Trophoblast cell (in vitro differentiated cells and primary cell): ENCODE measurements at places on chromosomes 6 and 20.
A peak's percentile ranks its signal among the peaks of the same experiment; 100 is the strongest.

DNA sequence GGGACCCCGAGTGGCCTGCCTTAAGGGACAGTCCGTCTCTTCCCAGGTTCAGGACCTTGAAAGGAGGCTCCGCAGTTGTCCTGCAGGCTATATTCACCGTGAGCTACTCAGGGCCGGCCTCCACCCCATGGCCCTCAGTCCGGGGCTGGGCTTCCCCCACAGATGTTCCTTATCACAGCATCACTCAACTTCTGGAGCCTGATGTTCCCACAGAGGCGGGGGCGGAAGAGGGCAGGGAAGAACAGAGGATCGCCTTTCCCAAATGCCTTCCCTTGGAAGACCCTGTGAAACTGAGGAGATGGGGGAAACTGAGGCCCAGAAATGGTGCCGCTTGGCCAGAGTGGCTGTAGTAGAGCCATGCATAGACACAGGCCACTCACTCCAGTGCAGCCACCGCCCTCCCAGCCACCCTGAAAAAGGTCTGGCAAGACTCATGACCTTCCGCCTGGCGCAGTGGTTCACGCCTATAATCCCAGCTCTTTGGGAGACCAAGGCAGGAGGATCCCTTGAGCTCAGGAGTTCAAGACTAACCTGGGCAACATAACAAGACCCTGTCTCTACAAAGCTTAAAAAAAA is 4.3 kb upstream of the COX4I2 start:
- H3K36me3 ChIP-seq, result no peaks in the 10 kb centered on the region
- H3K4me1 ChIP-seq, result peaks cover 6% of the 10 kb centered on the region

DNA sequence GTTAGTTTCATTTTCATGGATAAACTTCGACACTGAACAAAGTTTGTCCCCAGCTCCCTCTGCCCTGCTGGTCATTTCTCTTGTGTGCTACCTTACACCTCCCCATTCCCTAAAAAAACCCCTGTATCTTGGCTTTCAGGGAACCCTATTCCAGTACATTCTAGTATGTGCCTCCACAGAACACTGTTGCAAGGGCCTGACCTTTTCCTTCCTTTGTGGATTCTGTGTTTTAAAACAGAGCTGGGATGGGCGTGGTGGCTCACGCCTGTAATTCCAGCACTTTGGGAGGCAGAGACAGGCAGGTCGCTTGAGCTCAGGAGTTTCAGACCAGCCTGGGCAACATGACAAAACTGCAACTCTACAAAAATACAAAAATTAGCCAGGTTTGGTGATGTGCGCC is 20.6 kb upstream of the QKI start:
- DNase-seq, result peak; percentile 49
- no peak overlapping the region for H3K27ac ChIP-seq
- H3K4me3 ChIP-seq, result no peak overlapping the region

DNA sequence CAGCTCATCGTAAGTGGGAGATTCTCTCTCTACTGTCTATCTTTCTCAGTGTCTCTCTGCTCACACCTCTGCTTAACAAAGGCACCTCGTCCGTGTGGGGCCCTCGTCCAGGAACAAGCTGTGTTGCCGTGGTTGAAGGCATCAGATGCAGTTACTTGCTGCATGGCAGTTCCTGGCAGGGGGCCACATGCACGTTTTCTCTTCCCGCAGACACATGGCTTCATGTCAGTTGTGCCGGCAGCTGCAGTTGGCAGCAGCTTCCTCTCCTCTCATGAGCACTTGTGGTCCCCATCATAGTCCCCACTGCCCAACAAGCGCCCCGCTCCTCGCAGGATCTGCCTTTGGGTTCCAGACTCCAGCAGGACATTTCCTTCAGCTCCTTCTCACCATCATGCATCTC is 7.1 kb upstream of the AFDN start:
- no peak overlapping the region for H3K27ac ChIP-seq
- H3K36me3 ChIP-seq, result peaks cover 2% of the 10 kb centered on the region
- DNase-seq, result no peak
- no peaks in the 10 kb centered on the region for H3K27me3 ChIP-seq
- H3K4me3 ChIP-seq, result no peak overlapping the region

- H3K4me3 ChIP-seq, result no peak overlapping the region
- no peak for DNase-seq
- H3K36me3 ChIP-seq, result no peaks in the 10 kb centered on the region
- H3K4me1 ChIP-seq, result peaks cover 5% of the 10 kb centered on the region
Measured at GRCh38 chr6:75317503-75318206, 33.1 kb upstream of the TMEM30A start.

GRCh38 chr6:101393829-101394251 is 332 bp downstream of the GRIK2 start:
- peaks cover 19% of the 10 kb centered on the region for H3K27me3 ChIP-seq
- no peak overlapping the region for H3K27ac ChIP-seq
- peaks cover 3% of the 10 kb centered on the region for H3K4me1 ChIP-seq
- H3K4me3 ChIP-seq, result peak overlapping the region; percentile 56
- peak; percentile 7 for DNase-seq
- H3K36me3 ChIP-seq, result no peaks in the 10 kb centered on the region

DNA sequence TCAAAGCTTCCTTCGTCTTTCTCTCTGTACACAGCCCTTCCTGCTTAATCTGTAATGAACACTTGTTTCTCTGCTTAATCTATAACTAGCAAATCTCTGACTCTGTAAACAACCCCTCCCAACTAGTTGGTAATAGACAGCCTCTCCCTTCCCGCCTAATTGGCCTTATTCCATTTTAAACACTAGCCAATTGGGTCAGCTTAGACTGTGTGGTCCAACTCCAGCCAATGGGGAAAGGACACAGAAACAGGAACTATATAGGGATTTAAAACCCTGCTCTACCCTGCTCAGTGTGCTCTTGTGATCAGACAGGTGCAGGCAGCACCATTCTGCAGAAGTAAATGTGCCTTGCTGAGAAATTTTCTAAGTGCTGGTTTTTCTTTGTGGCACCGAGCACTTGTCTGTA is 18.5 kb downstream of the CHD6 start:
- H3K4me1 ChIP-seq, result no peaks in the 10 kb centered on the region
- no peak overlapping the region for H3K4me3 ChIP-seq
- no peak for DNase-seq
- no peaks in the 10 kb centered on the region for H3K27me3 ChIP-seq

DNA sequence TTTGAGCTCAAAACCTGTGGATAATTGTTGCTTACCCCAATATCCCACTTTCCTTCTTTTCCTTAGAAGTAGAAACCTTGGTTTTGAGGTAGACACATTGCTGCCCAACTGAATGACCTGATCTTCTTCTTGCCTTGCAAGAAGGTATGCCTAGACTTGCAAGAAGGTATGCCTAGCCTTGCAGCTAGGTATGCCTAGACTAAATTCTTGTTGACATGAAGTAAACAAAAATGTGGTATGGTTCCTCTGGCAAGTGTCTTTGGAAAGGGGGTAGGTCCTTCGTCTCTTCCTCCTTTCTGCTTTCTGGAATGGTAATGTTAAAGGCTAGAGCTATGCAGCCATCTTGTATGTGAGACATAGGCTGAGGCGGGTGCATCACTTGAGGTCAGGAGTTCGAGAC is 129.2 kb downstream of the GMPR start:
- DNase-seq, result peak; percentile 85
- H3K4me3 ChIP-seq, result no peak overlapping the region
- no peaks in the 10 kb centered on the region for H3K27me3 ChIP-seq
- H3K36me3 ChIP-seq, result no peaks in the 10 kb centered on the region
- peaks cover 23% of the 10 kb centered on the region for H3K4me1 ChIP-seq

- no peaks in the 10 kb centered on the region for H3K4me1 ChIP-seq
- H3K4me3 ChIP-seq, result no peak overlapping the region
- no peaks in the 10 kb centered on the region for H3K36me3 ChIP-seq
- no peak for DNase-seq
- no peak overlapping the region for H3K27ac ChIP-seq
Measured at GRCh38 chr20:61915101-61915500, 150.6 kb downstream of the TAF4 start.

GRCh38 chr6:146103416-146104072 is 74.7 kb downstream of the GRM1 start:
- no peak overlapping the region for H3K27ac ChIP-seq
- H3K36me3 ChIP-seq, result no peaks in the 10 kb centered on the region
- no peaks in the 10 kb centered on the region for H3K4me1 ChIP-seq
- H3K27me3 ChIP-seq, result no peaks in the 10 kb centered on the region
- H3K4me3 ChIP-seq, result no peak overlapping the region
- no peak for DNase-seq

GRCh38 chr6:105765239-105765638 is 320.9 kb upstream of the PRDM1 start:
- no peaks in the 10 kb centered on the region for H3K27me3 ChIP-seq
- no peak for DNase-seq
- H3K4me3 ChIP-seq, result no peak overlapping the region
- H3K36me3 ChIP-seq, result no peaks in the 10 kb centered on the region
- H3K27ac ChIP-seq, result no peak overlapping the region
- no peaks in the 10 kb centered on the region for H3K4me1 ChIP-seq

DNA sequence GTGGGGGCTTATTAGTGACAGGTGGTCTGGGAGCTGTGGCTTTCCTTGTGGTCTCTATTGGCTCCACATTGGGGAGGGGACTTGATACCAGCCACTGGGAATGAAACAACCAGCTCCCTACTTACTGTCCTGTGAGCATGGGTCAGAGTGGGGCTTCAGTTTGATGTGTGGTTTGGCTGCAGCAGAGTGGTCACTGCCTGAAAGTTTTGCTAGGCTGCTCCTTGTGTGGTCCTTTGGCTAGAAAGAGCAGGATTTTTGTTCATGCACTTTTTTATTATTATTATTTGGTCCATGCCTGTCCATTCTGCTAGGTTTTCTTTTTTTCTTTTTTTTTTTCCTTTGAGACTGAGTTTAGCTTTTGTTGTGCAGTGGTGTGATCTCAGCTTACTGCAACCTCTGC is 7.5 kb upstream of the TMEM14B start:
- no peaks in the 10 kb centered on the region for H3K4me1 ChIP-seq
- H3K36me3 ChIP-seq, result peaks cover 8% of the 10 kb centered on the region
- H3K4me3 ChIP-seq, result no peak overlapping the region
- no peak for DNase-seq
- H3K27ac ChIP-seq, result no peak overlapping the region

- no peak overlapping the region for H3K4me3 ChIP-seq
- no peaks in the 10 kb centered on the region for H3K27me3 ChIP-seq
- DNase-seq, result no peak
- no peaks in the 10 kb centered on the region for H3K36me3 ChIP-seq
- H3K27ac ChIP-seq, result no peak overlapping the region
- H3K4me1 ChIP-seq, result no peaks in the 10 kb centered on the region
Measured at GRCh38 chr6:143329323-143329722, 121.2 kb downstream of the ADAT2 start.

DNA sequence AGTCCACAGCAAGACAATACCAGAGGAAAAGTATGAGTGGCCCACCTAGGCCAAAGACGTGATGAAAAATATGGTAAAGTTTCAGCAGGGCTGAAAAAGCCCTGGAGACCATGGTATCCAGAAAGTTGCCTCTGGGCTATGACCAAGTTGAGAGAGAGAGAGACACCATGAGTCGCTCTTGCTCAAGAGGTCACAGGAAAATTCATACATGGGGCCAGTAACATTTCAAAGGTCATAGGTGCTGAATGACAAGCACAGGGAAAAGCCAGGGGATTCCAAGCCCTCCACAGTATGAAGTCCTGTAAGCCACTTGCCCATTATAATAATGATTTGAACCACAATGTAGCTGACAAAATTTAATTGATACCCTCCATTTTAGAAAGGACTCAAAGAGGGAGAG is 657.7 kb upstream of the CITED2 start:
- no peaks in the 10 kb centered on the region for H3K4me1 ChIP-seq
- H3K27me3 ChIP-seq, result no peaks in the 10 kb centered on the region
- DNase-seq, result no peak
- no peak overlapping the region for H3K27ac ChIP-seq

DNA sequence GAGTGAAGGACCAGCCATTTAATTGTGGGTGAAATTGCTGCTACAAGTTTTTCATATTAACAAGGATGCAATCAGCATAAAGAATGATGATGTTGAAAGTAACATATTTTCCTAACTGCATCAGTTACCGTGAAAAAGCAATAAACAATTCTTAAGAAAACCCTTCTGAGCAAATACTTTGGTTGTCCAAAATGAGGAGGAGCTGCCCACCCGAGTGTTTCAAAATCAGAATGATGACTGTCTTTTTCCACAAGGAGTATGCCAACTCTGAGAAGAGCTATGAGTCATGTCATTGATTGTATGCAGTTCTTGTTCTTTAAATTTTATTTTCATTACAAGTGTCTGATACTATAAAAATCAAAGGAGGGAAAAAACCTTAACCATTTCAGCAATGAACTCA is 470.5 kb downstream of the COL12A1 start:
- no peak overlapping the region for H3K4me3 ChIP-seq
- H3K27me3 ChIP-seq, result no peaks in the 10 kb centered on the region
- no peaks in the 10 kb centered on the region for H3K36me3 ChIP-seq
- H3K4me1 ChIP-seq, result peaks cover 10% of the 10 kb centered on the region
- H3K27ac ChIP-seq, result no peak overlapping the region

- no peaks in the 10 kb centered on the region for H3K4me1 ChIP-seq
- H3K27me3 ChIP-seq, result no peaks in the 10 kb centered on the region
- H3K4me3 ChIP-seq, result no peak overlapping the region
- no peak overlapping the region for H3K27ac ChIP-seq
- DNase-seq, result no peak
Measured at GRCh38 chr6:109491207-109491938, 8.4 kb upstream of the ZBTB24 start.

- H3K4me1 ChIP-seq, result no peaks in the 10 kb centered on the region
- H3K27me3 ChIP-seq, result no peaks in the 10 kb centered on the region
- DNase-seq, result no peak
- H3K4me3 ChIP-seq, result no peak overlapping the region
- H3K27ac ChIP-seq, result no peak overlapping the region
- no peaks in the 10 kb centered on the region for H3K36me3 ChIP-seq
Measured at GRCh38 chr6:113500221-113500620, 356.9 kb upstream of the MARCKS start.

DNA sequence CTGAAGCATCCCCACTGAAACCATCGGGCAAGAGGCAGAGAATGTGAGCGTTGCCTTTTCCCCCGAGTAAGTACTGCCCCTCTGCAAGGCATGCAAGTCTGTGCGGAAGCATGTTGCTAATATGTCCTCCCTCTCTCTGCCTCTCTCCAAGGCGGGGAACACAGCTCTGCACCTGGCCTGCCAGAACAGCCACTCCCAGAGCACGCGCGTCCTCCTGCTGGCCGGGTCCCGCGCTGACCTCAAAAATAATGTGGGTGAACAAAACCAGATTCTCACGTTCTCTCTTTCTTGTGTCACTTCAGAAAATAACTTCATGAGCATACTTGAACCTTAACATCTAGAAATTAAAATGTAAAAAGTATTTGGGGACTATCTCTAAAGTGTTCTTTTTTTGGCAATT is 26.4 kb downstream of the LYRM2 start:
- H3K27ac ChIP-seq, result no peak overlapping the region
- no peaks in the 10 kb centered on the region for H3K27me3 ChIP-seq
- H3K4me1 ChIP-seq, result no peaks in the 10 kb centered on the region
- peaks cover 14% of the 10 kb centered on the region for H3K36me3 ChIP-seq

GRCh38 chr6:143647191-143647590 is 30.6 kb upstream of the PHACTR2 start:
- DNase-seq, result no peak
- H3K36me3 ChIP-seq, result no peaks in the 10 kb centered on the region
- no peak overlapping the region for H3K27ac ChIP-seq
- no peaks in the 10 kb centered on the region for H3K27me3 ChIP-seq
- no peak overlapping the region for H3K4me3 ChIP-seq

GRCh38 chr20:25529295-25529951 is 55.9 kb downstream of the NINL start:
- no peak for DNase-seq
- peaks cover 3% of the 10 kb centered on the region for H3K4me1 ChIP-seq
- H3K4me3 ChIP-seq, result no peak overlapping the region

GRCh38 chr6:132633362-132633761 is 9.3 kb upstream of the TAAR2 start:
- H3K36me3 ChIP-seq, result no peaks in the 10 kb centered on the region
- H3K4me1 ChIP-seq, result no peaks in the 10 kb centered on the region
- no peak for DNase-seq
- H3K27me3 ChIP-seq, result no peaks in the 10 kb centered on the region

- H3K27me3 ChIP-seq, result no peaks in the 10 kb centered on the region
- no peak overlapping the region for H3K27ac ChIP-seq
- H3K4me3 ChIP-seq, result no peak overlapping the region
- H3K4me1 ChIP-seq, result no peaks in the 10 kb centered on the region
Measured at GRCh38 chr20:3622406-3622805, 40.8 kb downstream of the GFRA4 start.
